ENCODE measurements at places on chromosomes 1 and 21.

DNA sequence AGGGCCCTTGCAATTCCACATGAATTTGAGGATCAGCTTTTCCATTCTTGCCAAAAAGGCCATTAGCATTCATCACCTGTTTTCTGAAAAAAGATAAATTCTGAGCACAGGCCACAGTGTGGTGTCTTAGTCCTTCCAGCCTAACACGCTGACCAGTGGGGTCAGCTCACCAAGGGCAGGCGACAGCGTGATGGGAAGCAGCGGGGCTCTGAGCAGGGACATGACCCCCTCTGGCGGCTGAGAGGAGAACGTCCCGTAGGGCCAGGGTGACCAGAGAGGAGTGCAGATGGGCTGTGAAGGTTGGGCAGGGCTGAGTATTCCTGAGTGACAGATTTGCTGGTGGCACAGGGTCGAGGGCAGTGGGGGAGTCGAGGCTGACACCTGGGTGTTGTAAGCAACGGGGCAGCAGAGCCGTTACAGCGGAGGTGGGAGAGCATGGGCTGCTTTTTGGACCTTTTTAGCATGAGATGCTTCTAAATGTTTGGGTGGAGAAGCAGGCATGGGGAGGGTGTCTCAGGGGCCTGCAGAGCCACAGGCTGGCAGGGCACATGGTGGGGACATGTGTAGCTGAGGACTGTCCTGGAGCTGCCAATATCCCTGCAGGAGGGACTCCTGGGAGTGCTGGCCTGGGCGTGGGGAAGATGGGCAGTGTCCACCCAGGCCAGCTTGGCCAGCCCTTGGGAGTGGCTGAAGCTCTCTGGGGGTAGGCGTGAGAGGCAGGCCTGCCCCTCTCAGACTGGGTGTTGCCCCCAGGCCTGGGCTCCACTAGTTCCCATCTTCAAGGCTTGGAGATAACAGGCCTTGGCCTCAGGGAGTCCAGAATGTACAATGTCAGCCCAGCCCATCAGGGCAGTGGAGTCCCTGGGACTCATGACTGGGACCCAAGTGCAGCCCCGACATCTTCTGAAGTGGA is 8.6 kb upstream of the CALML6 start:
- no peak for DNase-seq

GRCh38 chr1:10601342-10602070 is 126.8 kb downstream of the PEX14 start:
- no peak for DNase-seq

DNA sequence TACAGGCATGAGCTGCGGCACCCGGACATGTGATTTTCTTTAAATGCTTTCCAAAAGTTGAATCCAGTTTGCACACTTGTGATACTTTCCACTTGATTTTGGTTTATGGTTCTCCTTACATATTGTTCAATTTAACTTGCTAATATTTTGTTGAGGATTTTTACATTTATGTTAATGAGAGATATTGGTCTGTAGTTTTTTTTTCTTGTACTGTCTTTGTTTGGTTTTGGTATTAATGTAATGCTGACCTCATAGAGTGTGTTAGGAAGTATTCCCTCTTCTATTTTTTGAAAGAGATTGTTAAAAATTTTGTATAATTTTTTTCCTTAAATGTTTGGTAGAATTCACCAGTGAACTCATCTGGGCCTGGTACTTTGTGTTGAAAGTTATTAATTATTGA is 34.6 kb upstream of the LPGAT1 start:
- no peak for DNase-seq

GRCh38 chr1:58791106-58791505 is 7.3 kb upstream of the JUN start:
- DNase-seq = no peak

Data from stimulated activated CD8-positive, alpha-beta memory T cell treated with anti-CD3 and anti-CD28 coated beads, Interleukin-4, amount 100 ng/mL, for 4 hours (primary cell).